ENCODE measurements at places on chromosomes 3 and 15.

GRCh38 chr3:63042833-63043232, 167.6 kb upstream of the CADPS start:
- no peak for DNase-seq

GRCh38 chr3:24756101-24756888, 261.6 kb upstream of the THRB start:
- DNase-seq = no peak

GRCh38 chr15:72070817-72071447, 47.0 kb downstream of the MYO9A start:
- no peak for DNase-seq

DNA sequence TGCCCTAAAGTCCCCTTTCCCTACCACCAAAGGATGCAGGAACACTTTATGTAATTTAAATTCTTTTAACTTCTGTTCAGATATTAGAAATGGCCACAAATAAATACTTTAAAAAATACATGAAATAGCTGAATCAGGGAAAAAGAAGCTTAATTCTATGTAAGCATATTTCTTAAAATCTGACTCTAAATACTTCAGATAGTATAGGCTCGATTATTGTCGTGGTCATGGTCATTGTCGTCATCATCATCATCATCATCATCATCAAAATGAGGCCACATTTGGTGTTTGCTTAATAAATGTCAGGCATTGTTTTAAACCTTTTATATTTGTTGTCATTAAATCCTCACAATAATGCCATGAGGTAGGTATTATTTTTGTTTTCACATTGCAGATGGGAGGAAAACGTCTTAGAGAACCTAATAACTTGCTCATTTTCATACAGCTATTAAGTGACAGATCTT, 14.6 kb downstream of the SLC2A2 start:
- no peak for DNase-seq

DNA sequence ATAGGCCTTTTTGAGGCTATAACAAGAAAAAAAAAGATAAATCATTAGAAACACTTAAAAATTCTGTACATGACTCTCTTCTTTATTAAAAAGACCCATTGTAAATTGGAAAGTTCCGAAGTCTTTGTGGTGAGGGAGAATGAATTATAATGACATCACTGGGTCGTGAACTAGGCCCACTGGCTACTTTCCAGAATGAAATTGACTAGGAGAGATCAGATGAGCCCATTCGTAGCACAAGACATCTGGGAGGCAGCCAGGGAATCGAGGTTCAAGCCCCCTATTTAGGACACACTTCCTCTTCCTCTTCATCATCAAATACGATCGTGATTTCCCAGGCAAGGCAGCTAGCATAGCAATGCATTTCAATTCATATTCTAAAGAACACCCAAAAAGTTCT, 889.8 kb upstream of the NR2F2 start:
- DNase-seq = no peak

- DNase-seq = no peak
Measured at GRCh38 chr3:59424268-59425010, 374.6 kb upstream of the CFAP20DC start.

GRCh38 chr3:120272286-120272685, 12.7 kb downstream of the GPR156 start:
- DNase-seq = no peak

GRCh38 chr15:45812200-45812599, 177.4 kb downstream of the SQOR start:
- no peak for DNase-seq

- DNase-seq = no peak
Measured at GRCh38 chr3:62015111-62015510, 358.2 kb downstream of the FEZF2 start.

GRCh38 chr3:49295489-49296058, 18.5 kb upstream of the C3orf62 start:
- DNase-seq = no peak

DNA sequence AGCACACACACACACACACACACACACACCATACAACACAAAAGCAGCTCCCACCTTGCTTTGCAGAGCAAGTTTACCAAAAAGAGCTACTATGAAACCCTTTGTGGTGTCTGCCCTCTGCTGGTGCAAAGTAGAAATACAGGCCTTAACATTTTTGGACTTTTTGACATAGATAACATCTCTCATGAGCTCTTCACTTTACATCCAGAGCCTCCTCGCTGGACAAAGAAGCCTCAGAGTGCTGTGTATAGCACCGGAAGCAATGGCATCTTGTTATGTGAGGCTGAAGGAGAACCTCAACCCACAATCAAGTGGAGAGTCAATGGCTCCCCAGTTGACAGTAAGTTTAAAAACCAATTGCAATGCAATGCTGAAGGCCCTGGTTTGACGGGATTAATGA, 157.9 kb downstream of the CHL1 start:
- DNase-seq = no peak

- DNase-seq = no peak
Measured at GRCh38 chr3:126659915-126660886, 5.3 kb upstream of the TXNRD3 start.

DNA sequence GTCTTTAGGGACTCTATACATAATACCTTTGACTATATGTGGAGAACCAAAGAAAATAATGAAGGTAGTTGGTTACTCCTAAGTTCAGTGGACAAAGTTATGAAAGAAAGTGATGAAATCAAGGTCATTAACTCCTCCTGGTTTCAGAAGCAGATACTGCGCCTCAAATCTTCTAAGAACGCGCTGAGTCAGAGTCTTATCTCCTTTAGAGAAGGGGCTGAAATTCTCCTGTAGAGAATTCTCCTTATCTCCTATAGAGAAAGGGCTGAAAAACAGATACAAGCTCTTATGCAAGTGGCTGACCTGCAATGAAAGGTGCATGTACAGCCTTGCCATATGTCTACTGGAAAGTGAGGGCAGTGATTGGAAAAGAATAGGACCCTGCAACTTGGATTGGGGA, 824.2 kb downstream of the NSUN3 start:
- no peak for DNase-seq

DNA sequence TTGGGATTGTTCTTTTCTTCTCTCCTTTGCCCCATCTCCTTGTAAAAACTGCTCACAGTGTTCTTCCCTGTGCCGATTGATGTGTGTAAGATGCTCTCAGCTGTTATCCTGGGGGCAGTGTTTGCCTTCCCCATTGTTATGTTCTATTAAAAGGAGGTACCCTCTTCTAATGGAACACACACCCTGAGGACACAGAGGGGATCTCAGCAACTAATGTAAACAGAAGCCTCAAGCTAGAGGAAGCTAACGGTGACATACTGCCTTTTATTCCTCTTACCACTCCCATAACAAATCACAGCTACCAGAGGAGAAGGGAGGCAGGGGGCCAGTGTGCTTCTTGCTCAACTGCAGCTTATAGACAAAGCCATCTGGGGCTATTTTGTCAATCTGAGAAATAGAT, 2.2 kb downstream of the TAGLN3 start:
- no peak for DNase-seq

- DNase-seq = no peak
Measured at GRCh38 chr3:170988378-170988777, 38.1 kb downstream of the SLC2A2 start.

DNA sequence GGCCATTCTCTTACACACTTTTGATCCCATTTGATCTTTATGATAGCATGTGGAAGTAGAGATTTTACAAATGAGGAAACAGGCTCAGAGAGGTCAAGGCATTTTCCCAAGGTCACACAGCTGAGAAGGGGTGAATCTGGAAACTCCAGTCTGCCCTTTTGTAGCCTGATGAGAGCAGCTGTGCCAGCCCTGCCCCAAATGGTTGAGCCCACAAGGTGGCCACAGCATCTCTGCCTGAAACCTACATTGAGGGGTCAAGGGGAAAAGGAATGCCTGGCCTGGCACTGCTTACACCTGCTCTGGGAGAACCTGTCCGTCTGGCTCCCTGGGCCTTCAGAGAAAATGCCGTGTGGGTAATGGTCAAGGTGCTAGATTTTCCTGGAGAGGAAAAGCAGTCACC, 200.2 kb upstream of the LINGO1 start:
- DNase-seq = no peak

GRCh38 chr3:195173657-195174056, 97.3 kb downstream of the XXYLT1 start:
- no peak for DNase-seq

DNA sequence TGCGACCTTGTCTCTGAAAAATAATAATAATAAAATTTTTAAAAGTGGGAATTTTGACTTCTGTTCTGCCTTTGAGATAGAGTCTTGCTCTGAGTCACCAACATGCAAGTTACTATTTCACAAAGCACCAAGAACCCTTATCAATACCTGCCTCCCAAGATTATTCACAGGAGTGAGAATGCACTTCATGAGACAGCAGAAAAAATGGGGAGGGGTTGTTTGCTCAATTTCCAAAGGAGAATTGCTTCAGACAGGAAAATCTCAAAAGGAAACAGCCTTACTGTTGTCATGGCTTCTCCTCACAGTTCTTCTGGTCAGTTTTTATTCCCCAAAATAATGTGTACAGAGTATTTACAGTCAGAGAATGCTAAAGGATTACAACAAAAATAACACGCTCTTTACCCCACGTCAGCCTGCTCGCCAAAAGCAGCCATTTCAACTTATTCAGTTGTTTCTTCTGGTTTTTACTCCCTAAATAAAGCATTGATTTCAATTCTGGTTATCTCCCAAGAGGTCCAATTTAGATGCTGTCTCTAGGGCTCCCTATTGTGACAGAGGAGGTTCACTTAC, 89.0 kb downstream of the PPCDC start:
- no peak for DNase-seq

- DNase-seq = no peak
Measured at GRCh38 chr3:64684715-64685261, 3.0 kb downstream of the ADAMTS9 start.

DNA sequence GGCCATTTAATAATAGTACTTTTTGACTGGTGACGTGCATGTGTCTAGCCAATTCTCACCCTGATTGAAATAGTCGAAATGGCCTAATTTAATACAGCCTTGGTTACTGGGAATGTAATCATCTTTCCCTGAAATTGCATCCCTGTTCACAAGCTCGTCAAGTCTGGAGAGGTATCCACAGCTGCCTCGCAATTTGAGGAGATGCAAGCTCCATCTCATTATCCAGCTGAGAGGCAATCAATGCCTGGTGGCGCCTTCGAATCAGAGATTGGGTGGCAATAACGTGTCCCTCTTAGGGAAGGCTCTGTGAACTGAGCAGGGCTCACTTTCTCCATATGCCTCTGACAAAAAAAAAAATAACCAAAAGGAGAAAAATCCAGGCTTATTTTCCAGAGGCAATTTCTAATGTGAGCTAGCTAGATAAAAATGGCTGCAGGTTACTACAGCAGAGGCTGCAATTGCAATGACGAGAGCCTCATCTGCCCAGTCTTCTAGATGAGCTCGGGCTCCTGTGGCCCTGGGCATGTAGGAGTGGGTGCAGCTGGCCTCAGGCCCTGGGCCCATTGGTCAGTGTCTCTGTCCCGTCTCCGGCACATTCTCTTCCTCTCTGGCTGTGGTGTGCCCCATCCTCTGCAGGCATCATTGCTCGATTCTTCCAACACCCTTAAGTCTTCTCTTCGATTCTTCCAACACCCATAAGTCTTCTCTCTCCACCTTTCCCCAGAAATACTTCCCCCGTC, 487.5 kb downstream of the GABRG3 start:
- DNase-seq = no peak

DNA sequence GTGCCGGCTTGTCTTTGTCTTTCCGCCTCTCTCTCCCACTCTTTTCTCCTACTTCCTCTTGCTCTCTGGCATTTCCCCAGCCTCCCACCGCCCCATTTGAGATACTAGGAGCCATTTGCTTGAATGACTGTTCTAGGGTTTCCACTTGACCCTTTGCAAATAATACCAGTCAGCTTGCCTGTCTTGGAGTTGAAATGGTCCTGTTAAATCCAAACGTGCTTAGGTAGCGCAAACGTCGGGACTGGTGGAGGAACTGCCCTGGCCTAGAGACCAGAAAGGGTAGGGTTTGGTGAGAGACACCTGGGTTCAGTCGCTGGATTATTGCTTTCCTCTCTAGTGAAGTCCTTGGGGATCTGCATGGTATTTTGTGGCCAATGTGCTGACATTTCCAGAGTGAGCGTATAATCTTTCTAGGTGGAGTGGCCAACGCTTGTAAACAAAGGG, 10.6 kb downstream of the ZIC1 start:
- no peak for DNase-seq

DNA sequence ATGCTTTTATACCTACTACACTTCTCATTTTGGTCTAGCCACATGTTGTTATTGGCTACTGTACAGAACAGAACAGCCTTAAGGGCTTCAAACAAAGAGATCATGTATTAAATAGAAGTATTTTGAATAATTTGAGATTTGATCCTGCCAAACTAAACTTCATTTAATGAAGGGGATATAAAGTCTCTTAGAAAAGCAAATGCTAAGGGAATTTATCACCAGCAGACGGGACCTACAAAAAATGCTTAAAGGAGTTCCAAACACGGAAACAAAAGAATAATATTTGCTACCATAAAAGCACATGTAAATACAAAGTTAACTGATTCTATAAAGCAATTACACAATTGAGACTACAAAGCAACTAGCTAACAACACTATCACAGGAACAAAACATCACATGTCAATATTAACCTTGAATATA, 23.6 kb upstream of the FMN1 start:
- DNase-seq = no peak

DNA sequence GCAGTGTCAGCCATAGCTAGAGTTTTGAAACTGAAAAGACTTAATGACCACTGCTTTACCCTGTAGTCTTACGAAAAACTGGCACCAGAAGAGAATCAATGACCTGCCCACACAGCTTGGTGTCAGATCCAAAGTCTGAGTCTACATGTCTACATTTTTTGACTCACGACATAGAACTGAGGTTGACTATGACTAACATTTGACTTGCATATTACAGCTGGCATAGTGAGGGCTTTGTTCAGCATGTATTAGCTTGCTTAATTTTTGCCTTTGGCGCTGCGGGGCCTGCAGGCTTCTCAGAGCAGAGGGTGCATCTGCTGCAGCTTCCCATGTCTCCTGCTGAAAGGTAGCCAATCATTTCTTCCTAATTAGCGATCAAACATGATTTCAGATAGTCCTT, 167.0 kb downstream of the EBLN2 start:
- DNase-seq = no peak

DNA sequence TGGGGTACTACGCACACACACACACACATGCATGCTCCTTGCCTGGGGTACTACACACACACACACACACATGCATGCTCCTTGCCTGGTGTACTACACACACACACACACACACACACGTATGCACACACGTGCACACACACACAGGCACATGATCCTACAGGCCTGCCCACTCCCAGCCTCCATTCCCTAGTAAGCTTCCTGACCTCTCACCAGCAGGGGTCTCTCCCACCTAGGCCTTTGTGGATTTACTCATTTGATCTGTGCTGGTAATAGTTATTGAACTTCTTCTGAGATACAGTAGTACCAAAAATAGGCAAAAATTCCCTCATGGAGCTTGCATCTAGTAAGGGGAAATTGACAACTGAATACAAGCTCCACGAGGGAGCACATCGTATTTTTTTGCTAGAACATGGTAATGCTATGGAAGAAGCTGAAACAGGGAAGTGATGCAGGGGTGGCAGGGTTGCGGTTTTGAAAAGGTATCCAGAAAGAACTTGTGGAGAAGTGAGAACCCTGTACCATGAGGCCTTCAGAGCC, 19.1 kb downstream of the TTC21A start:
- DNase-seq = no peak

GRCh38 chr3:41898631-41899030, 63.3 kb downstream of the ULK4 start:
- no peak for DNase-seq

- DNase-seq = no peak
Measured at GRCh38 chr3:100081311-100081710, 33.0 kb downstream of the FILIP1L start.

All from HS-27A (cell line).